ENCODE measurements at places on chromosomes 13 and 19.

GRCh38 chr13:46759846-46760245, 37.1 kb downstream of the ESD start:
- peak; percentile 53 for DNase-seq

GRCh38 chr13:29832761-29833298, 17.6 kb downstream of the UBL3 start:
- no peak for DNase-seq

DNA sequence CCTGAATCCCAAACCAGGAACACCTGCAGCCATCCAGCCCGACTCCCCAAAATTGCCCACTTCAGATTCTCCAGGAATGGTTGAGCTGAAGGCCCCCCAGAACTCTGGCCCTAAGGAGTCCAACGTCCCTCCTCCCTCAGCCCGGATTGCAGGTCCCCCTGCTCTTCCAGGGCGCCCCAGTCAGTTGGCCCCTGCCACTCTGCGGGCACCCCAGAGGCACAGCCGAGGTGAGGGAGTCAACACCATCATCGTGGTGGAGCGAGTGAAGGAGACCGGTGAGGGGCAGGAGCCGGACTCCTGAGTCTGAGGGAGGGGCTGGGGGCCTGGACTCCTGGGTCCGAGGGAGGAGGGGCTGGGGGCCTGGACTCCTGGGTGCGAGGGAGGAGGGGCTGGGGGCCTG, 2.2 kb downstream of the GFY start:
- no peak for DNase-seq

DNA sequence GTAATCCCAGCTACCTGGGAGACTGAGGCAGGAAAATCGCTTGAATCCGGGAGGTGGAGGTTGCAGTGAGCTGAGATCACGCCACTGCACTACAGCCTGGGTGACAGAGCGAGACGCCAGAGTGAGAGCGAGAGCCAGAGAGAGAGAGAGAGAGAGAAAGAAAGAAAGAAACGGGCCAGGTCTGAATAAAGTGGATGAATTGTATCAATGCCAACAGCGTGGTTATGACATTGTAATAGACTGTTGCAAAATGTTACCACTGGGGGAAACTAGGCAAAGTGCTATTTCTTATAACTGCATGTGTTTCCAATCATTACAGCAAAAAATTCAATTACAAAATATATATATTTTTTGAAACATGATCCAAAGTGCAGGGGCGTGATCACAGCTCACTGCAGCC, 11.8 kb upstream of the BTBD2 start:
- no peak for DNase-seq

GRCh38 chr19:2567580-2567979, 91.7 kb downstream of the GADD45B start:
- DNase-seq, result no peak

DNA sequence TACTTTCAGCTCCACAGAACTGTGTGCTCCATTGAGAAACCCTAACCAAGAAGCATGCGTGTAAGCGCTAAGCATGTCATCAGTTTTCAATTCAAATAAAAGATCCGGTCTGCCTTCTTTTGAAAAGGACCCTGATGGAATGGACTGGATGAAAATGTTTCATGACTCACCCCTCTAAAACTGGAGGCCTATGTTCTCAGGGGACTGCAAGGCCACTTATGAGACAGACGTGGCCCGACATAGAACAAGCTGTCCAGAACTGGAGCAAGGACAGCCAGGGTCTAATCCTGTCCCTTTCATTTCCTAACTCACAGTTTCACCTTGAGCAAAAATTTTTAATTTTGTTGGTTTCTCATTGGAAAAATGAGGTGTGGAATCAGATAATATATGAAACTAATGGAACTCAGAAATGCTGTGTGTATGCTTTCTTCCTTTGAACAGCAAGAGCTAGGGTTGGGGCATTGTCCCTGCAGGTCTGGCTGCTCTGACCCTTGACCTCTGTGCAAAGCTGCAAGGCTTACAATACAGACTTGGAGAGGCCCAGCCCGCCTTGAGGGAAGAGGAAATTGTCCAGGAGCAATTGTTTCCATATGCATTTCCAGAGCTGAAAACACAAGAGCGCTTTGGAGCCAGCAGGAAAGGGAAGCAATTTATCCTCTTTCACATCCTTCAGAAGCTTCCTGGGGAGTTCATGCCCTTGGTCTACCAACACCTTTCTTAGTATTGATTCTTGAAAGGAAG, 553.4 kb upstream of the KLF12 start:
- no peak for DNase-seq

DNA sequence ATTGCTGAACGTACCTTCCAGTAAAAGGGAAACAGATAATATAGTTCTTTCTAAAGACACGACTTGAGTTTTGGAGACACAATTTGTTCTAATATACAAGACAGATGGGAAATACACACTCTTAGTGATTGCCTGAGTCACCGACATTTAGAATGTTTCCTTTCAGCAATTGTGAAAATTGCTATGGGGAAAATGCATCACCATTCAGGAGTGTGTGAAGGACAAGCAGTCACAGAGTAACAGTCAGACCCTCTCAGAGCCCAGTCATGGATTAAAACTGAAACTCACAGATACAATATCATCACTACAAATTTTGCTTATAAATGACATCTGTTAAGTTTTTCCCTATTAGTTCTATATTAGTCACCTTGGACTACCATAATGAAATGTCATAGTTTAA, 286.1 kb downstream of the SPRY2 start:
- DNase-seq, result no peak

DNA sequence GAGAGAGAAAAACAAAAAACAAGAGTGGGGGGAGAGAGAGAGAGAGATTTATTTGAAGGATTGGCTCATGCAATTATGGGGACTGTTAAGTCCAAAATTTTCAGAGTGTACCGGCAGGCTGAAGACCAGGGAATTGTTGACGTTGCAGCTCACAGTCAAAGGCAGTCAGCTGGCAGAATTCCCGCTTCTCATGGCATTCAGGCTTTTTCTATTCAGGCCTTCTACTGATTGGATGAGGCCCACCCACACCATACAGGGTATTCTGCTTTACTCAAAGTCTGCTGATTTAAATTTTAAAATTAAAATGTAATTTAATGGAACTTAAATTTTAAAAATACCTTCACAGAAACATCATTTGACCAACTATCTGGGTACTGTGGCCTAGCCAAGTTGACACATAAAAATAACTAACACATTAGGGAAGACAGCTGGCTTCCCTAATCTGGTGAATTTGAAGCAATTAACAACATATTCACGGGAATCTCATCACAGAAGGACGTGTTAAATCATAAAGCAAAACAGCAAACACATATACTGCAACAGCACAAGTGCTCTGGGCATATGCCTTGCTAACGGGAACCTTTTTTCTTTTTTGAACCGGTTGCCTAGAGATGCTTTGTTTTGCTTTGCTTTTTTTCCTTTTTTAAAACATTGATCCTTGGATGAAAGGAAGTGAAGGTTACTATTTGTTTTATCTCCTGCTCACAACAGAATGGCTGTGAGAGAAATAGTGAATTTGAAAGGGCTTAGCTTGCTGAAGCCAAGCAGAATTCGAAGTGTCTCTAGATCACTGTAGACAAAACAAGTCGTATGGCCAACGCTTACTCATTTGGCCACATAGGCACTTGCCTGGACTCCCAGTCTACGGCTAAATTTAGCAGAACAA, 505.1 kb downstream of the IRS2 start:
- no peak for DNase-seq

DNA sequence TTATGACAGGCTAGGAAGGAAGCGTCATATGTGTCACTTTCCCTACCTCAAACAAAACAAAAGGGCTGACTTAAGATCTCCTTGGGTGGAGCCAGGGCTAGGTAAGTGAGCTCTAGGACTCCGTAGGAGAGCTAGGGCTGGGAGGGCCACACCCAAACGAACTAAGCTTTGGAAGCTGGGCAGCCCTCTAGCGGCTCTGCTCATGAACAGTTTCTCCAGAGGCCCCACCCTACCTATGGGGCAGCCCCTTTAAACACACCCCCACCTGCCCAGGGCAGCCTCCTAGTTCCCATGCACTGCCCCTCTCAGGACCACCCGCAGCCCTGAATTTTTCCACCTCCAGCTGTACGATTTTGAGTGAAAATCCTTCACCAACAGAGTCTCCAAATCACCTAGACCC, 3.5 kb downstream of the PEG3 start:
- no peak for DNase-seq

DNA sequence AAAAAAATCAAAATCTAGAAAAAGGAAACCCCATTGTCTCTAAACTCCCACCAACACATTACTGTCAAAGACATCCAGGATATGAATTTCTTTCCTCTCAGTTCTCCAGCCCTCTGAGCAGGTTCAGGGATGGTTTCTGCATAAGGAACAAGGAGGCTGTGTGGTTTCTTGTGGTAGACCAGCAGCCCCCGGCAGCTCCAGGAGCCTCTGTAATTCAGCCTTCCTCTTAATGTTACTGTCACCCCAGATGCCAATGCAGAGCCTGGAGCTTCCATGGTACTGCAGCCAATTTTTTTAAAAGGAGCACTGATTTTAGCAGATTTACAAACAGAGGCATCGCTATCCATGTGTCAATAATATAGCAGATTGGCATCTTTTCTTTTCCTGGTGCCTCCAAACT, 100.6 kb upstream of the FAM216B start:
- no peak for DNase-seq

DNA sequence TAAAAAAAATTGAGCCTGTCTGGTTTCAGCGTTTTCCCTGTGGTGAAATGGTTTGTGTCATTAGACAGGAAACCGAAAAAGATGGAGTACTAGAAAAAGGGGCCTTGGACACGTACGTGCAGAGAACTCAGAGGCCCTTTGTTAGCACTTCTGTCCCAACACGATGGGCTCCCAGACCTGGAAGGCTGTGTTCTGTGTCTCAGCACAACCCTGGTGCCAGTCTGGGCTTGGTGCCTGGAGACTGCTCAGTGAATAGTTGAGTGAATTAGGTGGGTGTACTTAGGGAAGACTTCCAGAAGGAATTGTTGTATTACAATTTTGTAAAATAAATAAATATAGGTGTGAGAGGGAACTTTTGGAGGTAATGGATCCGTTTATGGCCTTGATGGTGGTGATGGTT, 8.7 kb downstream of the ZNF71 start:
- DNase-seq, result no peak

GRCh38 chr19:16379521-16380313, 55.1 kb downstream of the KLF2 start:
- DNase-seq, result no peak

Data from SIG-M5 (cell line).